ENCODE measurements at places on chromosomes 11 and 22.

DNA sequence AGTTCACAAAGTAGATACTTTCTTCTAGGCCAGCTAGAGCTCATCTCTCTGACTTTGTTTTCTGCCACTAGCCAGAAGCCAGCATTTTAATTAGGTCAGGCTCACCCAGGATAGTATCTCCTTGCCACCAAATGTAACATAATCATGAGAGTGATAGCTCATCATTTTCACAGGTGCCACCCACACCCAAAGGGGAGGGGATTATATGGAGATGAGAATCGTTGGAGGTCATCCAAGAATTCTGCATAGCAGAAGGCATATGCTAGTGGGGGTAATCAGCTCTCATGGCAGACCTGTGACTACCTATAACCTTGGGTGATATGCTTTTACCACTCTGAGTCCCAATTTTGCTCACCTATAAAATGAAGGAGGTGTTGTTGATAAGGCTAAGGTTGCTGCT, 523.0 kb downstream of the METTL15 start:
- DNase-seq: no peak

DNA sequence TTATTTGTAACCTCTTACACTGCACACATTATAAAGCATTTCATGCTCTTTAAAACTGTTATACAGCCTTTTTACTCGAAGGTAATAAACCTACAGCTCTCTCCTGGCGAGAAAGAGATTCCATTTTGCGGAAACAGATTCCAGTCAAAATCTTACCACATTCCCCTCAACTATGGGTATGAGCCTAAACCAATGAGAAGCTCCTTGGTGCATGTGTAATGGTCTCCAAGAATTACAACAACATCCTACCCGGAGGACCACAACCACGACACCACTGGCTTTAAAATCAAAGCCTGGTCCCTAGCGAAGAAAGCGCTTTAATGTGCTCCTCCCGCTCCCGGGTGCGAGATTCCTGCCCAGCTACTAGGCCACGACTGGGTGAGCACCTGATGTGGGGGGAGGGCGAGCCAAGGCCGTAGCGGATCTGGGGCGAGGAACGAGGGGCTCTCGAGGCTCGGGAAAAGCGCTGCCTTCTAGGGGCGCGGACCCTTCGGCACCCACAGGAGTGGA, 821 bp downstream of the CELF1 start:
- no peak for DNase-seq

DNA sequence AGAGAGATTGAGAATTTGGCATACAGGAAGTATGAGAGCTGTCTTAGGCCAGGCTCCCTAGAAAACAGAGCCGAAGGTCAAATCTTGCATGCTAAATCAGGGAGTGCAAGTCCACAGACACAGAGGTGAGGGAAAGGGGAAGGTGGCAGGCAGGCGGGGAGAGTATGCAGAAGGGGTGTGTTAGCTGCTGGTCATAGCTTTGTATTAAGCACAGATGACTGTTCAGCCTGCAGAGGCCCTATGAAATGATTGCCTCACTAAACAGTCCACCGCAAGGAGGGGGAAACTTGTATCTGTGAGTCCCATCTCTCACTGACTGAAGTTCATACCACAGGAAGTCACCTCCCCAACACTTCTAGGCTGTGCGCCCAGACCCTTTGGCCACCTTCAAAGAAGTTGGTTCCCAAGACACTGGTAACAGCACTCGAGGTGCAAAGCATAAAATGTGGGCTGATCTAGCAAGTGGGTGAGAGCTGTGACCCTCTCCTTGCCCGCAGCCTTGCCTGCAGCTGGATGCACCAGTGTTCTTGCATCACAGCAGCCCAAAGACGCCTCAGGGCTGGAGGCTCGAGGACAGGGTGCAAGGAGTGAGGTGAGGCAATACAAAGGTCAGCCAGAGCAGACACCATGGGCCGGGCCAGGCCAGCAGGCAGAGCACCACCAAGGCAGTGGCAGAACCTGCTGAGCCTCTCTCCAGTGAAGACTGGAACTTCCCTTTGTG, 115.3 kb upstream of the TBCEL start:
- no peak for DNase-seq

GRCh38 chr22:46749682-46750529, 11.9 kb upstream of the CERK start:
- no peak for DNase-seq

DNA sequence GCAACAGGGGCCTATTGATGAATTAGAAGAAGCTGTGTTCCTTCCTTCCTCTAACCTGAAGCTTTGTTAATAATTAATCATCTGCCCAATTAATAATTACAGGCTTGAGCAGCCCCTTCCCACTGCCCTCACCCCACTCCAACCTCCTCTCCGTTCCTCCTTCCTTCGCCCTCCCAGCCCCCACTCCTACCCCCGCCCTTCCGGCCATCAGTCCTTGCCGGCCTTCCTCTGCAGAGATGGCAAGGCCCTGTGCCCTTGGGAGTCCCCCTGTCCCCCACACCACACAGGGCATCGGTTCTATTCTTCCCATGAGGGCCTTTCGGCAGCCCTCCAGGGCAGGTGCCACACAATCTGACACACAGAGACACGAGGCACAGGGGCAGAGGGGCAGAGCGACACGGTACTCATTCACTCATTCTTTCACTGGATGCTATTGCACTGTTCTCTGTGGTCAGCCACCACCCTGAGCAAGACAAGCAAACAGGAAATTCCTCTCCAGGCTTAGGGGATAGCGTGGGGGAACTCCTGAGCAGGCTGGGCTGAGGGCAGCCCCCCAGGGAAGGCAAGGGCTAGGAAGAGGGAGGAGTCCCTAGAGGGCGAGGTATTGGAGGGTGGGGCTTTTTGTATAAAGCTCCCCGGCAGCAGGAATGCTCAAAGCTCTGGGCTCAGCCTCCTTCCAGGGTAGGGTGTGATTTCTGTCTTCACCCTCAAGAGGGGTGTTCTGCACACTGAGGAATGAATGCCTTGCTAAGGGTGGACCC, 14.7 kb downstream of the MGAT3 start:
- no peak for DNase-seq

GRCh38 chr11:115660030-115660805, 156.0 kb upstream of the CADM1 start:
- DNase-seq: no peak

DNA sequence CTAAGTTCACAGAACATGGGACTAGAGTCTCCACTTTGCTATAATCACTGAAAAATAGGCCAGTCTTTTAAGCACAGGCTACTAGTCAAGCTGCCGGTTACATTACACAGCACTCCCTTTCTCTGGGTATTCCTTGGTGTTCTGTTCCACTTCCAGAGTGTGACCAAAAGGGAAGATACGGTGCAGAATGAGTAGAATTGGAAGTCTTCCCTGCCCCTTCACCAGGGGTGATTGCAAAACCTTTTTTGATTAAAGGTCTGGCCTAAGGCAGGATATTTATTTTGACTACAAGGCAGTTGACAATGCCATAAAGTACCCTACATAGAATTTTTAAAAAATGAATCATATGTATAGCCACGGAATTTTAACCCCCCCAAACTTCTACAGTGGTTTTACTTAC, 59.6 kb upstream of the ADORA2A start:
- no peak for DNase-seq

- no peak for DNase-seq
Measured at GRCh38 chr11:30406978-30407762, 84.3 kb downstream of the ARL14EP start.

- DNase-seq: no peak
Measured at GRCh38 chr11:22521226-22521625, 104.4 kb downstream of the FANCF start.

DNA sequence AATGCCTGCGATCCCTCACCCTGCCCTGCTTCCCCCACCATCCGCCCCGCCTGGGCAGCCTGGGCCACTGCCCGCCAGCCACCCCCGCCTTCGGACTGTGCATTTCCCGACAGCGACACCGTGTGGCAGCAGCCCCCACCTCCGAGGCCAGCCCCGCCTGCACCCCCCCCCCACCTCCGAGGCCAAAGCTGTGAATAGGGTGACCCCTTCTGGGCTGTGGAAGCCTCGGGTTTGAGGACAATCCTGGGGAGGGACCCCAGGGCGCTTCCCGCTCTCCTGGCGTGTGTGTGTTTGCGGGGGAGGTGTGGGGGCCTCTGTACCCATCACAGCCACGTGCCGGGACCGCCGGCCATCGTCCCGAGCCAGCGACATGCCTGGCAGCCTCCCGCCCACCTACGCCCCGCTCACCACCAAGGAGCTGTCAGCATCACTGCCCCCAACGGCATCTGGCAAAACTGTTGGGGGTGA, 33.8 kb upstream of the PPARA start:
- DNase-seq: peak; percentile 63

DNA sequence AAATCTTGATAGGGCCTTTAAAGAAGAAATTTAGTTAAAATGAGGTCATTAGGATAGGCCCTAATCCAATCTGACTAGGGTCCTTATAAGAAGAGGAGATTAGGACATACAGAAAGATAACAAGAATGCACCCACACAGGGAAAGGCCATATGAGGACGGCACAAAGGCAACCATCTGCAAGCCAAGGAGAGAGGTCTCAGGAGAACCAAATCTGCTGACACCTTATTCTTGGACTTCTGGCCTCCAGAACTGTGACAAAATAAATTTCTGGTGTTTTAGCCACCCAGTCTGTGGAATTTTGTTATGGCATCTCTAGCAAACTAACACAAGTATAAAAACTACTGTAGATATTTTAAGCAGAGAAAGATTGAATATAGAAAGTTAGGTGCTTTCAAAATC, 28.6 kb downstream of the ADM start:
- no peak for DNase-seq

DNA sequence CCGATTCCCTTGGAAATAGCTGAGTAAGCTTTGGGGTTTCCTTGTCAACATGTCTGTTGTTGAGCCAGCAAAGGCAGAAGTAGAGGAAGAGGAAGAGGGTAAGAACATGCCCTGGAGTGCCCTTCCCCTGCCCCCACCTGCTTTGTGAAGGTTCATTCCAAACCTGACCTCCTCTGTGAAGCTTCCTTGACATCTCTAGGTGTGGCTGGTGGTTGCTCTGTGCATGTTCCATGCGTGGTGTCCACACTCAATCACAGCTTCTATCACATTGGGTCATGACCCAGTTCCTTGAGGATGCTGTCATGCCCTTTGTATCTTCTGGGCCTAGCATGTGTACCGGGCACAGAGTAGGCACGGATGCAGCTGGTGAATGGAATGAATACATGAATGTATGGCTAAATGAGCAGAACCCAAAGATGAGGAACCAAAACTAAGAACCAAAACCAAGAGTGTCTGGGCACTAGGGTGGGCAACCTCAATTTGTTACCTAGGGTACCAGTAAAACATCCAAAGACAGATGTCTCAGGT, 23.7 kb upstream of the FXYD6 start:
- no peak for DNase-seq

- no peak for DNase-seq
Measured at GRCh38 chr22:46806794-46807193, 44.3 kb downstream of the TBC1D22A start.

- DNase-seq: no peak
Measured at GRCh38 chr11:1891831-1892115, at the start of gene PRR33. Gene PRR33, minus strand, starts transcription at chr11:1891895. Its CDS starts 1,311 bp downstream, at chr11:1890584.

DNA sequence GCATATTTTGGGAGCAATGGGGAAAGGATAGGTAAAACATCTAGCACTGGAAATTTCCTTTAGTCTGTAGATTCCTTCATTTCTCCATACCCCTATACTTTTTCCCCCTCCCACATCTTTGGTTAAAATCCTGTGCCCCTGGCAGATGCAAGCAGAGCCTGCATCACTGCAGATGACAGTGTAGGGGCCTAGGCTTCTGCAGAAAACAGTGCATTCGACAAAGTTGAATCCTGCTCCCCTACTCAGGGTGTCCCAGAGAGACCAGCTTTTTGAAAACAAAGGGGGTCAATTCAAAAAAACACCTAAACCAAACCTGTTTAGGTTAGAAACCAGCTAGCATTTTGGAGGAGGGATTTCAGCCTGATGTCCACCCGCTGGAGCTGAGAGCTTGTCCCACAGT, 43.8 kb upstream of the BLID start:
- DNase-seq: no peak

DNA sequence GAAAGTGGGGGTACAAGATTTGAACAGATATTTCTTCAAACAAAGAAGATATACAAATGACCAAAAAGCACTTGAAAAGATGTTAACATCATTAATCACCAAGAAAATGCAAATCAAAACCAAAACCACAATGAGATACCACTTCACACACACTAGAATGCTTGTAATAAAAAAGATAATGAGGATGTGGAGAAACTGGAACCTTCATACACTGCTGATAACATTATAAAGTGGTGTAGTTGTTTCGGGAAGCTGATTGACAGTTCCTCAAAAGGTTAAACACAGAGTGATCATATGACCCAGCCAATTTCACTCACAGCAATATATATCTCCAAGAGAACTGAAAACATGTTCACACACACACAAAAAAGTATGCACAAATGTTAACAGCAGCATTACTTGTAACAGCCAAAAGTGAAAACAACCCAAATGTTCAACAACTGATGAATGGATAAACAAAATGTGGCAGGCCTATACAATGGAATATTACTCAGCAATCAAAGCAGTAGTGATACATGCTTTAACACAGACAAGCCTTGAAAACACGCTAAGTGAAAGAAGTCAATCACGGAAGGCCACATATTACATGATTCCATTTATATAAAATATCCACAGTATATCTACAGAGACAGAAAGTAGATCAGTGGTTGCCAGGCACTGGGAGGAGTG, 15.1 kb downstream of the PITPNB start:
- no peak for DNase-seq

GRCh38 chr22:40116496-40117200, 61.1 kb upstream of the TNRC6B start:
- DNase-seq: no peak

GRCh38 chr11:8342821-8343681, 79.4 kb upstream of the LMO1 start:
- no peak for DNase-seq

GRCh38 chr11:123168241-123168640, 26.8 kb downstream of the CLMP start:
- no peak for DNase-seq

- no peak for DNase-seq
Measured at GRCh38 chr11:5345831-5346230, 2.5 kb upstream of the OR51B5 start.

GRCh38 chr11:57071829-57072228, 83.1 kb downstream of the OR5AK2 start:
- no peak for DNase-seq

GRCh38 chr11:11464555-11464954, 111.5 kb upstream of the CSNK2A3 start:
- DNase-seq: no peak

DNA sequence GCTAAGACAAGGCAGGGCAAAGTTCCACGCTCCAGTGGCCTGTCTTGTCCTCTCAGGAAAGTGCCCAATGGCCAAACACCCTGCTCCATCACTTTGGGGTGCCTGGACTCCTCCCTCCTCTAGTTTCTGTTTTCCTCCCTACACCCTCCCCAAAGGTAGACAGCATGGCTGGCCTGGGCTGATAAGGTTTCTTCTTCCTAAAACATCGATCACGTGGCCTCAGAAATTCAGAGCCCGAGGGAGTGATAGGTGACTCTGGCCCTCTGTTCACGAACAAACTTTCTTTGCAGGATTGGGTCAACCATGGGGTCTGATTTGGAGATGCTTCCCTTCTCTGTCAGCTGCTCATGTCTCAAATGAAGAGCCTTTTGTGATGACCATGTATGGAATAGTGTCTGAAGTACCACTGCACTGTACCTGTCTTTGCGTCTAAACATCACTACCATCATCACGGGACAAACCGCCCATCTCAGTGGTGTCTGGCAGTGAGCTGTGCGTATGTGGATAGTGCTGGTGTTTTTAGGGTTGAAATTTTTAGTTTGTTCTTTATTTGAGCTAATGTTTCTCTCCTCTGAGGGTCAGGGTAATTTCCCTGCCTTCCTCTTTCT, 6.1 kb downstream of the MICAL2 start:
- DNase-seq: no peak
